ENCODE measurements at places on chromosomes 4 and X.

GRCh38 chr4:140906993-140907962, 151.1 kb upstream of the TBC1D9 start:
- DNase-seq, result no peak

- DNase-seq, result no peak
These were observed 735.1 kb downstream of the STIM2 start for GRCh38 chr4:27595571-27596360.

GRCh38 chr4:907691-908425, 24.3 kb downstream of the GAK start:
- DNase-seq, result no peak

GRCh38 chrX:72635930-72636329, 63.3 kb upstream of the HDAC8 start:
- DNase-seq, result no peak

DNA sequence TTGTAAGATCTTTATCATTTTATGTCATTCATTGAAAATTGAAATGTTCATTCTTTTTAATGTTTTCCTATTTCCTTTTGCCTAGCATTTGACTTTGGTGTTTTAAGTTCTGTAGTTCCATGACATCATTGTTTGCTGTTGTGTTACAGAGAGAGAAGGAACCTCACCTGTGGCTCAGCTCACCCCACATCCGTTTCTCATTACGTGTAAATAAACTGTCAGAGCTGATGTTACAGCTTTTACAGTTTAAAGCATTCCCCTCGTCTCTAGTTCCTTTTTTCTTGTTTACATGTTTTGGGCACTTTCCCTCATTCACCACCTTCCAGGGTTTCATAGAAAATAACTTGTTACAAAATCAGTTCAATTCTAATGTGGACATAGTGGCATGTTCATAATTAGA, 137.2 kb downstream of the FNIP2 start:
- DNase-seq, result no peak

- DNase-seq, result no peak
These were observed 131.2 kb upstream of the KIT start for GRCh38 chr4:54526560-54526959.

GRCh38 chrX:40538406-40538805, 42.4 kb upstream of the ATP6AP2 start:
- no peak for DNase-seq

DNA sequence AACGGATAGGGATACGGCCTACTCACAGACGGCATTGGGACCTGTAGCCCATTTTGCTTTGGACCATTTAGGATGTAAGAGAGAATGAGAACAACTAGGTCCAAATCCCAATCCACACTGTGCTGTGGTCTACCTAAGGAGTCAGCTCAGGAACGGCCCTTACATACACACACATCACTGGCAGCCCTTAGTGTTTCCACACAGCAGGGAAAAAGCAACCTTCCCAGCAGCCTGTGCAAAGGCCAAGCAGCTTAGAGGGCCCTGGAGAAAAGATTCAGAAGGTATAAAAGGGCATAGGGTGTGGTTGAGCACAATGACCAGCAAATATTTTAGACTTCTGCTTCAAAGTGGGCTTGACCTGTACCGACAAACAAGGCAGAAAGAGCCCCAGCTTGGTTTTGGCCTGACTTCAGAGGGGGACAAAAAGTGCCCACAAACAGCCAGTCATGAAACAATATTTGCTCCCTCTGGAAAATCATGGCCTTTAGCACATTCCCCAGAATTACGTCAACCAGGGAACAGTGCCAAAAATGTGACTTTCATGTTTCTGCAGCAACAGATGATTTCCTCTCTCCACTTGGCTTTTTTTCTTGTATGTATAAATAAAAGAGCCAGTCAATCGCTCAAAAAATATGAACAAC, 359.5 kb upstream of the FGF16 start:
- no peak for DNase-seq

GRCh38 chr4:67928546-67928945, 34.7 kb downstream of the TMPRSS11A start:
- DNase-seq, result no peak

DNA sequence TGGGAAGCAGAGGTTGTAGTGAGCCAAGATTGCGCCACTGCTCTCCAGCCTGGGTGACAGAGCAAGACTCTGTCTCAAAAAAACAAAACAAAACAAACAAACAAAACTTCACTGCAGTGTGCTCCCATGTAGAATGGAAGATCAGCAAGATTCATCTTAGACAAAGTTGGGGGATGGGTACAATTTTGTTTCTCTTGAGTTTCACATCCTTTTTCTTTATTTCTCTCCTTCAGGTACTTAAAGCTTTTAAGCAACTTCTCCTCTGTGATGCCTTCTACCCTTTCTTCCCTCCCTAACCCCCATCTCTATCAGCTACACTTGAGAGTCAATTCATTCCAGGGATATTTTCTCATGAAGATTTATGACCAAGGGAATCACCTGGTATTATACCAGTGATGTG, 15.5 kb upstream of the RBBP7 start:
- DNase-seq, result no peak

DNA sequence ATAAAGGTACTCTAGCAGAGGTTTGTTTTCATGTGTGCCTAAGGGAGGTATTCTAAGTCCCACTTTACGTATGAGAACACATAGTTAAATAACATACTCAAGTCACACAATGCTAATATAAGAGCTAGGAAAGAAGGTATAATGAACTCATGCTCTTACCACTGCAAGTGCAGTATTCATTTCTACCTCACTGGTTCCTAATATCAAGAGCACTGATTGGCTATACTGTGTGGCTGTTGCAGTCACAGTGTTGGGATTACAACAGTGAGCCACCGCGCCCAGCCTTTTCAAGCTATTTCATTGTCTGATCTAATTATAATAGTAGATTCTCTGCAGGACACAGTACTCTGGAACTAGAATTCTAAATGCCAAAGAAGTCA, 84.0 kb downstream of the PDS5A start:
- no peak for DNase-seq

GRCh38 chrX:144916785-144917184, 330.5 kb upstream of the SPANXN1 start:
- no peak for DNase-seq

DNA sequence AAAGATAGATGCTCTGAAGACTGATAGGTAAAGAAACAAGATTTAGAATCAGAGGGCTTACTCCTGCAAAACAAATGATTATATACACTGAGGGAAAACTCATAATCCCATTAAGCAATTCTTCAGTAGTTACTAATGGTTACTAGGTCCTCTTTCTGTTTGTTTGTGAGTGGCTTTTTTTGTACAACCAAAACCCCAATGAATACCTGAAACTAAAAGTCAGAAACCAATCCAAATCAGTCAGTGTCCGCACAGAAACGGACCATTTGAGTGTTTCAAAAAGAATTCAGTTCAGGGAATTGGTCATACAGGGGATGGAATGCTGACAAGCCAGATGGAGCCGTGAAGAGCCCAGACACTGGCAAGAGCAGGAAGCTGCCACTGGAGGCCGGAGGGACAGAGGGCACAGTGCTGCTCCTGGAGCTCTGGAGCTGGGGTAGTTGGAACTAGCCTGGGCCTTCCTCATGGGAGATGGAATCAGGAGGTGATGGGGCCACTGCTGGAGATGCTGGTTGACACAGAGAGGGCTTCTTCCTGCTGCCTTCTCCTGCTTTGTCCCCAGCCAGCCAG, 31.9 kb downstream of the SETD7 start:
- DNase-seq, result no peak

DNA sequence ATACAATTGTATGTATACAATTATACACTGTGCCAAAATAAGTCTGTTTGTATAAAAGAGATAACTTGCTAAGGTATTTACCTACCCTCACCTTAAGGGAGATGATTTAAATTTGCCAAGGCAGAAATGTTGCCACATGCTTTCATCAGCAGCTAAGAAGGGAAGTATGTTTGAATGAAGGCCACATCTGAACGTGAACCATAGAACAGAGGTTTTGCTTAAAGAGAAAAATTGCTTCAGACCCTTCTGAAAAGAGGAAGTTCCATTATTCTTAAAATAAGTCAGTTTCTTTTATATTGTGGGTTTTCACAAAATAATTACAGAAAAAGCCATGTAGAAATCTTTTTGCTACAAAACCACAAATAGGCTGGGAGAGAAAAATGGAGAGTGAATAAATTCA, 621.5 kb upstream of the HTR2C start:
- peak; percentile 5 for DNase-seq

- DNase-seq, result no peak
These were observed 102.6 kb downstream of the PDE5A start for GRCh38 chr4:119525771-119526712.

GRCh38 chrX:2767631-2768455, 16.0 kb downstream of the XG start:
- no peak for DNase-seq

DNA sequence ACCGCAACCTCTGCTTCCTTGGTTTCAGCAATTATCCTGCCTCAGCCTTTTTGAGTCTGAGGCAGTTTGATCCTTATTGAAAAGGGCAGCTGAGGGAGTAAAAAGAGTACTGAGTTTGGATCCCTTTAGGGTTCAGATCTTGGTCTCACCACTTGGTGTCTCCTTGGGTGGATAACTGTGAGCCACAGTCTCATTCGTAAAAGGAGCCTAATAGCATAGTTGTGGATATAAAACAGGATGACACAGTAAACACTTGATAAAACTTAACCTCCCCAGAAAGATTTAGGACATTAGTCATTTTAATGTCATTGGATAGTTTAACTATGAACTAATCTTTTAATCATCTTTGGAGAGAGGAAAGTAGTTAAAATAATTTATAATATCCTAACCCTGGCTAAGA, 173.0 kb downstream of the ANK2 start:
- DNase-seq, result no peak

DNA sequence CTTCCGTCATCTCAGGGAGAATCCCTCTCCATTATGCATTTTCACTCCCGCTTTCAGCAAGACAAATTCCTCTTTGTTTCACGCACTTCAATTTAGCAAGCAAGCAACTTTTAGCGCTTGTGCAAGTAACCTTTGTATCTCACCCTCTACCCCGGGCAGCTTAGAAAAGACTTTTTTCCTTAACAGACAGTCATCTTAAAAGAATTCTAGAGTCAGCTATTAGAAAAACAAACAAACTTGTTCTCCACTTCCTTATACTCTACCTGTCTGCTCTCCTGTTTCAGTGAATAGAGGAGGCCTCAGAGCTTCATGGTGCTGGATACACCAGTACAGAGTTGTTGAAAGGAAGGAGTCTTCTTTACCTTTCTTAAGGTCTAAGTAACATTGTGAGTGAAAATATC, 12.1 kb downstream of the TIGD2 start:
- DNase-seq, result no peak

DNA sequence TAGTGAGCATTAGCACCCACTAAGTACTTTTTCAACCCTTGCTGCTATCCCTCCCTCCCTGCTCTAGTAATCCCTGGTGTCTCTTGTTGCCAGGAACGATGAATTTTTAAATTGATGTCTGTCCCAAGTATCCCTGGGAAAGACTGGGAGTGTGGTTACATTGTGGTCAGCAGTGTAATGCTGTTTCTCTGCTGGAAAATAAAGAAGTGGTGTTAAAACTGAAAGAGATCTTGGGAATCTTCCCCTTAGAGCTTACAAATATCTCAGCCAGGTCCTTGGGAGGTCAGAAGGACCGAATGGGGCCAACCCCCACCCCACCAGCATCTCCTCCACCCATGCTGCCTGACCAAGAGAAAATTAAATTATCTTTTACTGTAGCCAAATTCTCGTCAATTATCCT, 174.5 kb upstream of the MXRA5 start:
- DNase-seq, result no peak

- DNase-seq, result no peak
These were observed 121.3 kb downstream of the GPR143 start for GRCh38 chrX:9644335-9644734.

GRCh38 chr4:22794732-22795131, 102.0 kb downstream of the GBA3 start:
- DNase-seq, result no peak

GRCh38 chr4:3744901-3745300, 21.3 kb upstream of the ADRA2C start:
- DNase-seq, result no peak

- DNase-seq, result no peak
These were observed 116.7 kb upstream of the GLRA2 start for GRCh38 chrX:14412686-14413085.

- DNase-seq, result peak; percentile 90
These were observed 119.8 kb upstream of the TEX13D start for GRCh38 chrX:124212622-124213021.

- DNase-seq, result no peak
These were observed 115.1 kb downstream of the CPEB2 start for GRCh38 chr4:15117270-15117946.

GRCh38 chr4:36138220-36138619, 106.1 kb downstream of the ARAP2 start:
- DNase-seq, result no peak

Measured in GF-D8 (cell line).